ENCODE measurements at places on chromosomes 2 and 18.
A peak's percentile ranks its signal among the peaks of the same experiment; 100 is the strongest.

DNA sequence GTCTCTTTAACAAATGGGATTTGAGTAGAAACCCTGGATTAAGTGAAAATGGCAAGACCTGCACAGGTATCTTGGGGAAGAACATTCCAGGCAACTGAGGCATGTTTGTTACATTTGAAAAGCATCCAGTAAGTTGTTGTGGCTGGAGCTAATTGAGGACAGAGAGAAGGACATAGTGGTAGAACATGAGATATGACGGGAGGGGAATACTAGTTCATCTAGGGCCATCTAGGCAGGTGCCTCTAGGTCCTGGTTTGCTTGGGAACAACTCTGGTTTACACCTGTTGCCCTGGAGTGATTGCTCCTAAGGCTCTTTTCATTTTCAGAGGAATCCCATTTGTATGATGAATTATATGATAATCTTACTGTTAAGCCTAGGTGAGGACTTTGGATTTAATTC is 19.7 kb upstream of the CCDC141 start:
- no peak for DNase-seq

DNA sequence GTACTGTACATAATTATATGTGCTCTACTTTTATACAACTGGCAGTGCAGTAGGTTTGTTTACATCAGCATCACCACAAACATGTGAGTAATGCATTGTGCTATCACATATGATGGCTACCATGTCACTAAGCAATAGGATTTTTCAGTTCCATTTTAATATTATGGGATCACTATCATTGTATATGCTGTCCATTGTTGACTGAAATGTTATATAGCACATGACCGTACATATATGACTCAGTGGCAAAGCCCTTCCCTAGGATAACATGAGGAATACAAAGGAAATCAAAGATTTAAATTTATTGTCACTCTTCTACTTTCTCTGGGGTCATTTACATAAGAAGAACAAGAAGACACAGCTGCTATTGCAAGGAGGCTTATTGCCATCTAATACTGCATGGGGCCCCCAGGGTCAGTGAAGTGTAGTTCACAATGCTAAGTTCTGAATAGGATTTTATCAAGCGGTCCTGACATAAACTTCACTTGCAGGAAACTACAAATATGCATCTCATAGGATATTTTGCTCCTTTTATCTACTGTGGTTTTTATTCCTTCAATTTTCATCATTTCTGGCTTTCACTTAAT is 21.8 kb downstream of the PDE1A start:
- no peak for DNase-seq

DNA sequence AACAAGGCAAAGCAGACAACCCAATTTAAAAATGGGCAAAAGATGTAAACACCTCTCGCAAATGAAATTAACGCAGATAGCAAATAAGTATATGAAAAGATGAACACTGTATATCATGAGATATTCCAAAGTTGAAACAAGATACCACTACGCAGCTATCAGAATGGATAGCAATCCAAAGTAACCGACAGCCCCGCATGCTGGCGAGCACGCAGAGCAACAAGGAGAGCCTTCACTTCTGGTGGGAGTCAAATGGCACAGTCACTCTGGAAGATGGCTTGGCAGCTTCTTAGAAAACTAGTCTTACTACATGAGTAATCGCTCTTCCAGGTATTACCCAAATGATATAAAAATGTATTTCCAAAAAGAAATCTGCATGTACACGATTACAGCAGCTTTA is 1.4 kb downstream of the NDUFA10 start:
- no peak for DNase-seq

- DNase-seq = no peak
These were observed 77.8 kb upstream of the ARHGAP15 start for GRCh38 chr2:143051465-143051864.

DNA sequence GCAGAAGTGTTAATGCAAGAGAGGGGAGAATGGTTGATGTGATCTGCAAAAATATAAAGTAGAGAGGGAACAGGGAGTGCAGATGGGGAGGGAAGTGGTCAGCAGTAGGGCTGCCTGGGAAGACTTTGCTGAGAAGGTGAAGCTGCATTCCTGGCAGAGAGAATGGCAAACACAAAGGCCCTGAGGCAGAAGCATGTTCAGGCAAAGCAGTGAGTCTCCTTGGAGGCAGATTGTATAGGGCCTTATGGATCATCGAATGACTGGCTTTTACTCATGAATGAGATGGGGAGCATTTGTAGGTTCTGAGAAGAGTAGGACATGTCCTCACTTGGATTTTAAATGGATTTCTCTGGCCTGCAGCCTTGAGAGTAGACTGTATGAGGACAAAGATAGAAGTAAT is 9.5 kb downstream of the ITGA6 start:
- DNase-seq = no peak

- DNase-seq = peak; percentile 46
These were observed 227.8 kb upstream of the RBBP8 start for GRCh38 chr18:22705328-22705727.

- DNase-seq = peak; percentile 46
These were observed 50.5 kb downstream of the MTA3 start for GRCh38 chr2:42618972-42619371.

DNA sequence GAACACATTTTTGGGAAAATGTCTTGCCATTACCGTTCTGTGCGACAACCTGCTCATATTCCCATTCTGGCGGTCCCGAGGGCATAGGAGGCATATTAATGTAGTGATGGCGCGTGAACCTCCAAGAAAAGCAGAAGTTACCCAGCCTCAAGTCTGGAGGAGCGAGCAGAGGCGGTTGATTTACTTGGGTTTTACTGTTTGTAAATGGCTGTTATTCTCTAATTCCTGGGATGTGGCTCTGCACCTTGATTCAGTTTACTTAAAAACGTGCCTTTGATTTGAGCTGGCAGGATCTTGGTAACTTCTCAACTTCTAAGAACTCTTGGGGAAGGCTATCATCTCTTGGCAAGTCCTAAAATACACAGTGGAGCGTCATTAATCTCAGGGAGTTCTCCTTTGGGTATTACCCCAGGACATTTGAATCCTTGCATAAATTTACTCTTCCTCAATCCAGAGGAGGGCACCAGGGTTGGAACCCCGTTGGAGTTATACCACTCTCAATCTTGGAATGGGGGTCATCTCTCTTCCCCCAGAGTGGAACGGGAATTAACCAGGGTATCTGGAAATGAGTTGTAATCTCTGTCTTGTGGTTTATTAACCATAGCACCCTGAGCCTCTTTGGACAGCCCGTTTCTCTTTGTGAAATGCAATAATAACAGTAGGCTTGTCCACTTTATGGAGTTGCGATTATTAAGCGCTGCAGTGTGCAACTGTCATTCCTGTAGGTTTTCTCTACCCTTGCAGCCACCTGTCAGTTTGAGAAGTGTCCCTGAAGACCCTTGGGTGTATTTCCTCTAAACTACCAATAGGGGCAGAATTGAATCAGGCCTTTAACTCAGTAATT is 2.1 kb downstream of the HK2 start:
- DNase-seq = peak; percentile 54

Measured in AG08396 (cell line).